T-helper 2 cell (primary cell): ENCODE measurements at places on chromosomes 2 and 18.

DNA sequence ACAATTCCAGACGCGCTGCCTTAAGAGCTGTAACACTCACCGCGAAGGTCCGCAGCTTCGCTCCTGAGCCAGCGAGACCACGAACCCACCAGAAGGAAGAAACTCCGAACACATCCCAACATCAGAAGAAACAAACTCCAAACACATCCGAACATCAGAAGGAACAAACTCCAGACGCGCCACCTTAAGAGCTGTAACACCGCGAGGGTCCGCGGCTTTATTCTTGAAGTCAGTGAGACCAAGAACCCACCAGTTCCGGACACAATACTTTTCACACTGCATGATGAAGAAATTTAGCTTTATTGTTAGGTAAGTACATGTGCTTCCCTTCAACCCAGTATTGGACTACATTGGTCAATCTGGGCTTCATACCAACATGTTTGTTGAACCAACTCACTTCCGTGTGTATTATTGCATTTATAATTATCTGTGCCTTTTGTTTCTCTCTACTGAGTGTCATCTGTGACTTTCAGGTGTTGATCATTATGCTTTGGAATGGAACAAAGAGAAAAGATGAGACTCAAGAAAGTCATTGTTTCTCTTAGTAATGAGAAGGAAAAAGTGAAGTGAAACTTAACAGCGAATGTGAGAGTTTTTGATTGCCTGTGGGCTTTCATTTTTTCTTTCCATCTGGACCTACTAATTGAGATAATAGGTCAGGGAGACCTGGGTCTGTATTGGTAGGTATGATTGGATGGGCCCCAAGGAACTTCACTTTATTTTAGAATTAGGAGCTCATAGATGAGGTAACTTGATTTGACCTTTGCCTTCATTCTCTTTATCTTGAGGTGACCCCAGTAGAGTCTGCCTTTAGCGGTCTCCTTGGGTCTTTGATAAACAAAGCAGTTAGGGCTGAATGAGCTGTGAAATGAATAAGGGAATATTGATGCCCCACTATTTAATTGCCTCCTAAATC, 76.1 kb upstream of the CAVIN2 start:
- no peak for DNase-seq

DNA sequence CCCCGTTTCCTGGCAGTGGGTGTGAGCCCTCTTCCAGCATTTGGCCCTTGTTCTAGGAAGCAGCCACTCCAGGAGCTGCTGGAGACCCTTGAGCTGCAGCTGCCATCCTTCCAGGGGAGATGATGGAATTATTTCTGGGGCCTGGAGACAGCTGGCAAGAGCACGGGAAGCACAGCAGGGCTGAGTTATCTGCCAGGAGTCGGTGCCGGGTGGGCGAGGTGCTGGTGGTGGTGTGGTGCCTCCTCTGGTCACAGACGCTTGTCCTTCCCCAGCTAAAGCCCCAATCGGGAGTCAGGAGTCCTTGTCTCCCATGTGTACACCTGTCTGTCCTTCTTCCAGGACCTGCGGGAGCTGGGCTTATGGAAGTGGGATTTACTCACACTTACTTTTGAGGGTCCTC, 36.0 kb downstream of the DPYSL5 start:
- no peak for DNase-seq

DNA sequence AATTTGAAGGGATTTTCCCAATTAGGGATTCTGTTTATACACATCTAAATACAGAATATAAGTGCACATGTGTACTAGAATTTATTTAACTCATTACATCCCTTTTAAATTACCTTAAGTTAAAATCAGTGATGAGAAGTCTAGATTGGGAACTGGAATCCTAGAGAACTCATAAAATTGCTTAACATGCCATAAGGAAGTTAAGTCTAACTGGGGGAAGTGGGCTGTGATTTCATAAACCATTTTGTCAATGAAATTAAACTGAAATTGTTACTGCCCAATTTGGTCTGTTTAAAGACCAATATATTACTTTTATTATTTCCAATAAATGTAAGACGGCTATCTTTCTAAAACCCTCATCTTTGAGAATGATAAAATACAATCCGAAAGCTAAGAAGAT, 72.3 kb upstream of the CD226 start:
- no peak for DNase-seq

DNA sequence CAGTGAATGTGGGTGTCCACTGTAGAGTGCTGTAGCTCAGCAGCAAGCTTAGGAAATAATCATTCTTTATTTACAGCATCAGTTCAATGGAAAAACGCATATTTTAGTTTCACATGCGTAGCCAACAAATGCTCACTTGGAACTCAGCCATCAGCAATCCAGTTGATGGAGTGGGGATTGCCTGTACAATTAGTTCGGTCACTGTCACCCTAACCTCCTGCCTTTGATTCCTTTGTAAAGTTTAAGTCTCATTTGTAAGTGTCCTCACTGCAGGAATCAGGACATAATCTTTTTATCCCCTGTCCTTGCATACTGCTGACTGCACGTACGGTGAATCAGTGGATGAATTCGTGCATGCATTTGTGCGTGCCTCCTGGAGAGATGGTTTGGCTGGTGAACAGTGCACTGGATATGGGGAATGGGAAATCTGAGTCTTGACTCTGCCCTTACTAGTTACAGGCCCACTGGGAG, 55.9 kb downstream of the RAB31 start:
- DNase-seq = no peak

DNA sequence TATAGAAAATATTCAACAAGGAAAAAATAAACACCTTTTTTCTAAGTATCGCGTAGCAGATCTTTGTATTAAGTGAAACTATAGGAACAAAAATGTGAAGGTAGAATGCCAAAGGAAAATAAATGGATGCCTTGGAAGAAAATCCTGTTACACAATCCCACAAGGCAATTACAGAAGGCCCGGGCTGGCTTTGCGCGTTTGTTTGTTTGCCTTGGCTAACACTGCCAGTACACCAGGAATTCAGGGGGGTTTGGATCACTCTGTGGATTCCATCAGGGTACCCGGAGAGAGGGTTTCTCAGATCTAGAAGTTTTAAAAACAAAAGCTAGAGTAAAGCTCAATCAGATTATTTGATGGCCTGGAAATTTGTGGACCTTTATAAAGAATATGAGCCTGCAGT, 478.3 kb downstream of the FBXO15 start:
- DNase-seq = no peak

GRCh38 chr2:6545336-6545735, 320.4 kb downstream of the CMPK2 start:
- no peak for DNase-seq

GRCh38 chr2:71210292-71210691, 16.6 kb downstream of the PAIP2B start:
- DNase-seq = no peak

- no peak for DNase-seq
Measured at GRCh38 chr2:19785867-19786266, 115.9 kb downstream of the TTC32 start.

DNA sequence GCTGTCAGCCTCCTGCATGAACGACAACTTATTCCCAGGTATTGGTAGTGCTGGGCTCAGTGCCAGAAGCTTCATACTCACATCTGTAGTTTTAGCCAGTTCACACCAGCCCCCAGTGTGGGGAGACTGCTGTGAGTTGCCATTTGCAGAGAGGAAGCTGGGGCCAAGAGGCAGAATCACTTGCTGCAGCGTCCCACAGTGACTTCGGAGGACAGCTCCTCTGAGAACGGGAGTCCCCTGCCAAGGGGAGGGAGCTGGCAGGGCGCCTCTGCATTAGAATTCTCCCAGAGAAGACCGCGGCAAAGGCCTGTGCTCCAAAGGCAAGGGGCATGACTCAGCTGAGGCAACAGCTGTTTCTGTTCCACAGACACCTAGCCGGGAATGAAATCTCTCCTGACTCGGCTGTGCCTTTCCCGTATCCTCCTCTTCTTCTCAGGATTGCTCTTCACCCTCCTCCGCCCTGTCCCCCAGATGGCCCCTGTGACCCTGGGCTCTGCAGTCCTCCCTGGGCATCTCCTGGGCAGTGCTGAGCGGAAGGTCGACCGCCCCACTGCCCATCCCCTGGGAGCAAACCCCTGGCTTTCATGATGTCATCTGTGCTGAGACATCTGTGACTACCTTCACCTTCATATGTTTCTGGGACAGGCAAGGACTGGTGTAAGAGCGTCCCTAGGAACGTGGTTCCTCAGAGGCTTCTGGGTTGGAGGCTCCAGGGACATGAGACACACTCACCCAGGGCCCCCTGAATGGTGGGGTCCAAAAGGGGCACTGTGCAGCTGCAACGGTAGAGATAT, 18.0 kb downstream of the MAL start:
- DNase-seq = no peak

GRCh38 chr2:84187258-84187657, 271.8 kb downstream of the SUCLG1 start:
- no peak for DNase-seq

- DNase-seq = no peak
Measured at GRCh38 chr2:207153266-207153975, 12.3 kb downstream of the KLF7 start.

- no peak for DNase-seq
Measured at GRCh38 chr2:222146488-222146887, 152.3 kb downstream of the PAX3 start.

DNA sequence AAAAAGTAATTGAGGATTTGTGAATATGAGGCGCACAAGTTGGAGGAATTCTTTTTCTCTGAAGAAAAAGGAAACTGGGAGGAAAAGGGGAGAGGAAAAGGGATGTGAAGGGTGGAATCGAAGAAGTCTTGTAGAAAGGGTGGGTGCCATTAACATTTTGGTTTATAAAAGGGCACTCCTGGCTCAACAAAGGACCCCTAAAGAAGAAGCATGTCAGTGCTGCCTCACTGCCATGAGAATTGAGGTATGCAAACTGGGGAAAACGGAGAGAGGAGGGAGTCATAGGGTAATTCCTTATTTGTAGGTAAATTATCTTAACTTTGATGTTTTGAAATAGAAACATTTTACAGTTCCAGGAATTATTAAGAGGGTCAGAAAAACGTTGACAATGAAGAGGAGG, 207.2 kb downstream of the NAPG start:
- no peak for DNase-seq

GRCh38 chr2:37125416-37125815, 31.4 kb downstream of the EIF2AK2 start:
- no peak for DNase-seq

GRCh38 chr2:43186679-43187374, 39.6 kb downstream of the ZFP36L2 start:
- DNase-seq = no peak

DNA sequence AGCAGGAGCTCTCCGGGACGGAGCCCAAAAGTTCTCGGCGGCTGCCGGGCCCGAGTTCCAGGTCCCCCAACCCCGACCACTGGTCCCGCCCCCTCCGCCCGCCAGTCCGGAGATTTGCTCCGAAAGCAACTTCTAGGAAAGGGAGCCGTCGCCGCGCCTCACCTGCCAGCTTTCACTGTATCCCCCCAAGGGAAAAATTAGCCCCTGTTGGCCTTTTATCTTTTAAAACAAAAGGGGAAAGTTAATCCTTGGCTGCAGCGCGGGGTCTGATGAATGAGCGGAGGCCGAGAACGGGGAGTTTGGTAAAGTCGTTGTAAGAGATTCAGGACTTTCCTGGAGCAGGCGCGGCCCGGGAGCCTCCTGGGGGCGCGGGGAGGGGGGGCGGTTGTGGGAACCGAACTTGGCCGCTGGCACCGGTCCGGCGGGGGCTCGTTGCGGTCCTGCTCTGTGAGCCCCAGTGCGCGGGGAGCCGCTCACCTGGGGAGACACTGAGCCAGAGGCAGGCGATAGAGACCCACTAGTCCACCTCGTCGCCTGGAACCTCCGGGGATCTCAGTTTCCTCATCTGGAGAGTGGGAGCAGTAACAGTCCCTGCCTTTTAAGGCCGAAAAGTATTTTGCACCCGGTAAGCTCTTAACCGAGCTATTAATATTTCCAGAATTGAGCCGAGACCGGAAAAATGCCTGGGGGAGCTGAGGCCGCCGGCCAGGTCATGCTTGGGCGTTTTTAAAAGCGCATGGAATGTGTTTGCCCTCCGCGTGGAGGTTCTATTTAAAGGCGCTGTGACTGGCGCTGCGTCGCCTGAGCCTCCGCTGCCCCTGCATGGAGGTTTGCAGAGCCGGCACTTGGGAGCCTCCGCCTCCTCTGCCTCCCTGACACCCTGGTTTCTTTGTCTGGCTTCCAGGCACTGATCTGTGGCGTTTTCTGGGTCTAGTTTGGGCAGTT, 1.1 kb downstream of the EFHD1 start:
- no peak for DNase-seq

- DNase-seq = no peak
Measured at GRCh38 chr2:29010946-29011345, 29.8 kb downstream of the TOGARAM2 start.

DNA sequence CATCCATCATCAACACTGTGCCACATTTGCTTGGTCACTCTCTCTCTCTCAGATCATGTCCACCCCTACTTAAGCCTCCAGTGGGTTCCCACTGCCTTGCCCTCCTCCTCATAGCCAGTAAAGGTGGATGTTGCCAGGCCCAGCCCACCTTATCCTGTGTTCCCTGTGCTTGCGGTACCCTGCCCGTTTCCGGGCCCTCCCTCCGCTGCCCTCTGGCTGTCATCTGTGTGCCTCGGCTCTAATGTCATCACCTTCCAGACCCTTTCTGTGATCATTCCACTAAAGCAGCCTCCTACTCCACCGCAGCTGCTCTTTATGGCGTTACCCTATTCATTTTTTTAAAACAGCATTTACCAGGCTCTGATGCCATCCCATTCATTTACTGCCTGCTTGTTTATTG, 305.7 kb upstream of the SKOR2 start:
- no peak for DNase-seq

GRCh38 chr2:68388358-68388757, 23.3 kb downstream of the PLEK start:
- no peak for DNase-seq

- peak; percentile 15 for DNase-seq
Measured at GRCh38 chr2:148674063-148675020, 29.8 kb downstream of the EPC2 start.

DNA sequence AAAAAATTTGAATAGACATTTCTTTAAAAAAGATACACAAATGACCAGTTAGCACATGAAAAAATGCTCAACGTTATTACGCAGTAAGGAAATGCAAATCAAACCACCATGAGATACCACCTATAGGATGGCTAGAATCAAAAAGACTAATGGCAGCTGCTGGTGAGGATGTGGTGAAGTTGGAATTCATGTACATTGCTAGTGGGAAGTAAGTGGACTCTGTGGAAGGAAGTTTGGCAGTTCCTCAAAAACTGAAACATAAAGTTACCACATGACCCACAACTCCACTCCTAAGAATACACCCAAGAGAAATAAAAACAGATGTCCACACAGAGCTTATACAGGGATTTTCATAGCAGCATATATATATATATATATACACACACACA, 51.2 kb downstream of the MBP start:
- no peak for DNase-seq

DNA sequence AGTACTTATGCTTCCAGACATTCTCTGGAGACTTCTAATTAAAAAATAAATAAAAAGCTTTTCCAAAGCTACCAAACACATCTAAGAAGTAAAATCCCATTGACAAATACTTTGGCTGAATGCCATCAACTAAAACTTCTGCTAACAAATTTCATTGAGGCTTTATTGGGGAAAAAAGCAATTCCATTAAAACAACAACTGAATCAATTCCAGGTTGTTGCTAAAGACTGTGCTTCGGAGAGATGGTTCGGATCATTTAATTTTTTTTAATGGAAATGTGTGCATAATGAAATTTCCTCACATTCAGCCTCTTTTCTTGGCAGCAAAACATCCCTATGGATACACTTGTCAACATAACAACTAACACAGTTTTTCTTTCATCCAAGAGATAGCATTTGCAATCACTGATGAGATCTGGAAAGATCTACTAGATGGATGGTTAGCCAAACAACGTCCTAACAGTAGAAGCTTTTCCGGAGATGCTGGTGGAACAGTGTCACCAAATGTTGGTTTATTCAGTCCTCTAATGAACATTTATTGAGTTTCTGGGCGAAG, 446.1 kb upstream of the FAM98A start:
- no peak for DNase-seq

- DNase-seq = no peak
Measured at GRCh38 chr2:212337036-212337435, 201.6 kb downstream of the ERBB4 start.
